ENCODE measurements at places on chromosomes 2 and 18.

DNA sequence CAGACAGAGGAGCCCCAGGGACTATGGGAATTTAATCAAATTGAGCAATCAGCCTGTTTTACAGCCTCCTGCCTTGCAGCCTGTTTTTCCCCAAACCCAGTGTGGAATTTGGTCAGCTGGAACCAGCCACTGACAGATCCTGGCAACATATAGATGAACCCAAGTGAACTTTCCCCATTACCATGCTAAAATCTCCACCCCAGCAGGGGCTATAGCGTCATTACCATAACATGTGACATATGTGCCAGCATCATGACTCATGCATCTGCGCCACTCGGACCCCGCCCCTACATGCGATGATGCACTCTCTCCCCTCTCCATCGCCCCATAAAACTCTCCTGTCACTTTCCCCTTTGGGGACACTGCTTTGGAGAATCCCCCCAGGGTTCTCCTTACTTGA lies 17.3 kb upstream of the FEZ2 start:
- DNase-seq: no peak

DNA sequence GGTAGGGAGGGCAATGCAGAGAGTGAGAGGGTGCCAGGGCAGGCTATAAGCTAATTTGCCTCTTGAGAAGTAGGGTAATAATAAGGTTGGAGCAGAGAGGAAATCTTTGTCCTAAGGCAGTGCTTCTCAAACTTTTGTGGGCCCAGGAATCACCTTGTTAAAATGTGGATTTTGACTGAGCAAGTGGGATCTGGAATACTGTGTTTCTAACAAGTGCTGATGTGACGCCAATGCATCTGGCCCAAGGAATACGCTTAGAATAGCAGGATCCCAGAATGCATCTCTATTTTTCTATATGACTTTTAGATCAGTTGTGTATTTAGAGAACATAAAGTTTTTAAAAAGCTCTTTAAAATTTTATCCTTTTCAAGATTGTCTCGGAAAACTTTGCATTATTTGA lies 29.7 kb upstream of the GTF2A1L start:
- DNase-seq: no peak

GRCh38 chr2:159790323-159790722 lies 7.7 kb downstream of the CD302 start:
- DNase-seq: no peak

DNA sequence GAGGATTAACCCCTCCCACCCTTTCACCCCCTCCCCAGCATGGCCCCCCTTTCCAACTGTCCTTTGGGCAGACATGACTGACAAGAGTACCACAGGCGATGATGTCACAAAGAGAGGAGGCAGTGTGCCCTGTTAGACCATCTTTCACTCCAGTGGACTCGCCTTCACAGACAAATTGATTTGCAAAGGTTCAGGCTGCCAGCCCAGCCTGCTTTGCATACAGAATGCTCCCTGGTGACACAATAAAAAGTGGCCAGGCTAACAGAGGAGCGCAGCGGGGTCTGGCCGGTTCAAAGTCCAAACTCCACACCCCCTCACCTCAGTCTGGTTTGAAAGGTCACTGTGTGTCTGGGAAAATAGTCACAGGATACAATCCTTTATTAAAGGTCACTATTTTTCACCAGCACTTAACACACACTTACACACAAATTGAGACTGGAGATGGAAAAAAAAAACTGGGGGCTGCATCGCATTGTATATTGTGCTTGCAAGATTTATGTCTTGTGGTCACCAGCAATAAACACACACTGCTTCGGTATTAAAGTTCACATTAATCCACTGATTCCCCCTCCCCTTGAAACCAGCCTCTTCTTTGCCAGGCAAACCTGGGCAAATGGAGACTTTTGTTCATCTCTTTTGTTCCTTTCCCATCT lies 236.9 kb downstream of the BCL11A start:
- no peak for DNase-seq

DNA sequence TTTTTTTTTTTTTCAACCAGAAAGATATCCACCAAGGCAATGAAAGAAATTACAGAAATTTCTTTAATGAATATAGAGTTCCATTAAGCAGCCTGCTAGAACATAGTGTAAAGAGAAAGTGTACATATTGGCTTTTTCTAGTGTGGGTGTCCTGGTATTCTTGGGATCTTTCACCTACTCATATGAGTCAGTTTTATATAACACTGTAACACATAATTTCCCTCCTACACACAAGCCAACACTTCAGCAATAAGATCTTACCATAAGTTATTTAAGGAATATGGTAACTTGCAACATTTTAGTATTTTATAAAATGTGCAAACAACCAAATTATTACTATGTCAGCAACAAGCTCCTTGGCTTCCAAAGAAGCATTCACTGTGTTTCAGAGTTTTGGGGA lies 59.9 kb downstream of the ZRANB3 start:
- DNase-seq: no peak

Data from dermis microvascular lymphatic vessel endothelial cell (primary cell).